Activated CD4-positive, alpha-beta memory T cell treated with anti-CD3 and anti-CD28 coated beads for 36 hours (primary cell): ENCODE measurements at places on chromosomes 16 and 17. TPM values are rescaled to one million over a fixed set of nuclear protein-coding genes. Genes with fewer than 3 reads are reported as not detected.

- no peak overlapping the region for H3K27ac ChIP-seq
- no peaks in the 10 kb centered on the region for H3K36me3 ChIP-seq
- no peaks in the 10 kb centered on the region for H3K27me3 ChIP-seq
- no peaks in the 10 kb centered on the region for H3K4me1 ChIP-seq
- H3K4me3 ChIP-seq: no peak overlapping the region
Measured at GRCh38 chr16:68486502-68487202, 38.3 kb upstream of the SMPD3 start.

GRCh38 chr16:89324056-89325010, 106.8 kb downstream of the ZNF778 start:
- DNase-seq: peak; percentile 90
- H3K27ac ChIP-seq: peak overlapping the region; percentile 84
- no peaks in the 10 kb centered on the region for H3K27me3 ChIP-seq

Gene VAT1L
- total RNA-seq: not detected

- peaks cover 32% of the 10 kb centered on the region for H3K27me3 ChIP-seq
- no peaks in the 10 kb centered on the region for H3K36me3 ChIP-seq
- no peak overlapping the region for H3K27ac ChIP-seq
- peak; percentile 70 for DNase-seq
Measured at GRCh38 chr17:8056232-8056975, 17.5 kb downstream of the ALOX15B start.

DNA sequence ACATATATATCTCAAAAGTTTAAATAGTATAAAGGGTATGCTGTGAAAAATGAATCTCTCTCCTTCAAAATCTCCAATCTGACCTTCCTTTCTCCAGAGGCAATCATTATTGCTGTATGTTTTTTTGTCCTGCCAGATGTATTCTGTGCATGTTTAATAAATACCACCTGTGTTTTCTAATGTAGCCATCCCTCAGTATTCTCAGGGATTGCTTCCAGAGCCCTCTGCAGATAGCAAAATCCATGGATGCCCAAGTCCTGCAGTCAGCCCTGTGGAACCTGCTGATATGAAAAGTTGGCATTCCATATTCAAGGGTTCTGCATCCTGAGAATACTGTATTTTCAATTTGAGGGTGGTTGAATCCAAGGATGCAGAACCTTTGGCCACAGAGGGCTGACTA, 42.9 kb downstream of the BPTF start:
- peaks cover 14% of the 10 kb centered on the region for H3K36me3 ChIP-seq
- peaks cover 26% of the 10 kb centered on the region for H3K4me1 ChIP-seq
- H3K27me3 ChIP-seq: no peaks in the 10 kb centered on the region

Gene STRADA
- total RNA-seq: 69.7 TPM

DNA sequence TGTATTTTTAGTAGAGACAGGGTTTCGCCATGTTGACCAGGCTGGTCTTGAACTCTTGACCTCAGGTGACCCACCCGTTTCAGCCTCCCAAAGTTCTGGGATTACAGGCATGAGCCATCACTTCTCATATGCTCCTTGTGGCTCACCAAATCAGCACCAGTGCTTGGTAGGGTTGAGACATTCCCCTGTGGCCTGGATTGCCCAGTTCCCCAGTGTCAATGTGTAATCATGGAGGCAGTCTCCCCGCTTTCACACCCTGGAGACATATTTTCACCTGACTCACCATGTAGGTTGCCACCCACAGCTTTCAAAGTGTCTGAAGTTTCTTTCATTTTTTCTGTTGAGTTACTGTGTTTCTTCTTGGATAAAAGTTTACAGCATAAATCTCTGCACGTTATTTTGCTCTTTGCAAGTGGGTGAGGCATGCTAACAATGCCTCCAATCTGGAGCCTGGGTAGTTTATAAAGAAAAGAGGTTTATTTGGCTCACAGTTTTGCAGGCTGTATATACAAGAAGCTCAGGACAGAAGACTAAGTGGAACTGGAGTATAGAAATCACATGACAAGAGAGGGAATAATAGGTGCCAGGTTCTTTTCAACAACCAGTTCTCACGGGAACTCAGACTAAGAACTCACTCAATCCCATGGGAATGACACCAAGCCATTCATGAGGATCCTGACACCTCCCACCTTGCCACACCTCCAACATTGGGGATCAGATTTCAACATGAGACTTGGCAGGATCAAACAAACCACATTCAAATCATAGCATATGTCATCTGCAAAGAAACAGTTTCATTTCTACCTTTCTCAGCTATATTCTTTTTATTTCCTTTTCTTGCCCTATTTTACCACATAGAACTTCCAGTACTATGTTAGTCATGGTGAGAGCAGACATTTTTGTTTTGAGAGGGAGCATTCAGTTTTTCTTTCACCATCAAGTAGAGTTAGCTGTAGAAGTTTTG, 113.2 kb downstream of the PHKB start:
- H3K27me3 ChIP-seq: no peaks in the 10 kb centered on the region
- peaks cover 21% of the 10 kb centered on the region for H3K36me3 ChIP-seq
- H3K27ac ChIP-seq: peak overlapping the region; percentile 80
- H3K4me3 ChIP-seq: peak overlapping the region; percentile 26
- DNase-seq: peak; percentile 67
- peaks cover 64% of the 10 kb centered on the region for H3K4me1 ChIP-seq

GRCh38 chr17:82935966-82936767, 96.3 kb upstream of the ZNF750 start:
- H3K4me1 ChIP-seq: no peaks in the 10 kb centered on the region
- H3K27me3 ChIP-seq: no peaks in the 10 kb centered on the region
- DNase-seq: no peak
- peaks cover 34% of the 10 kb centered on the region for H3K36me3 ChIP-seq

DNA sequence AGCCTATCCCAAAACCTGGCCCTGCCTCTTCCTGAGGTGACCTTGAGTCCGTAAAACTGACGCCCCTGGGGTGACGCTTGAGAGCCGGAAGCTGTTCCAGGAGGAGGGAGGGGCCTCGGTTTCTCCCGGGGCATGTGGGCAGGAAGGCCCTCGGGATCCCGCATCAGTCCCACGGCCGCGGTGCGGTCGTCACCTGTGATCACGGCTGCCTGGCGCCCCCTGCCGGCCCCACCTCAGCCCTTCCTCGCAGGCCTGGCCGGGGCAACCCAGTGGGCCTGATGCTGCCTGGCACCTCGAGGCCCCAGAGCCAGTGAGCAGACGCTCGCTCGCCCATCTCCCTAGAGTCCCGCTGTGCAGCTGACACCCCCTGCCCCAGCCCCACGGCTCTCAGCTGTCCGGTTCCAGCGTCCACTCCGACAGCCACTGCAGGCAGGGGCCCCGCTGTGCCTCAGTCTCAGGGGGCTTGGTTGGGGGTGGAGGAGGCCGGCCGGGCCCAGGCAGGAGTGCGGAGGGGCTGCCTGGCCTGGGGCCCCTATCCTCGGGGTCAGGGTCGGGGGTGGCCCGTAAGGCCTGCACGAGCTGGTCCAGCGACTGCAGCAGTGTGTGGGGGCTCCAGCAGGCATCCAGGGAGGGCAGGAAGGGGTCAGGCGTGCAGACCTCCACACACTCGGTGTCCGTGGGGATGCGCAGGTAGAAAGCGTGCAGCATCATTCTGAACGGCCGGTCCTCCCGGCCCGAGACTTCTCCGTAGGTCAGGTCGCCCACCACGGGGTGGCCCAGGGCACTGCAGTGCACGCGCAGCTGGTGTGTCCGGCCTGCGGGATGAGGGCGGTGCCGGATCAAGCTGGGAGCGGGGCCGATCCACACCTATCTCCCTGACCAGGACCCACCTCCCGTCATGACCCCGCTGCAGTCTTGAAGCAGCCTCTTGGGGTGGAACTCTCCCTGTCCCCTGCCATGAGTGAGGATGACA, 2.3 kb downstream of the RPUSD1 start:
- H3K4me3 ChIP-seq: peak overlapping the region; percentile 51
- peak; percentile 83 for DNase-seq
- H3K27me3 ChIP-seq: no peaks in the 10 kb centered on the region

GRCh38 chr16:85144026-85144915, 32.0 kb upstream of the CIBAR2 start:
- peaks cover 12% of the 10 kb centered on the region for H3K27me3 ChIP-seq
- DNase-seq: no peak
- H3K27ac ChIP-seq: no peak overlapping the region
- no peaks in the 10 kb centered on the region for H3K36me3 ChIP-seq

DNA sequence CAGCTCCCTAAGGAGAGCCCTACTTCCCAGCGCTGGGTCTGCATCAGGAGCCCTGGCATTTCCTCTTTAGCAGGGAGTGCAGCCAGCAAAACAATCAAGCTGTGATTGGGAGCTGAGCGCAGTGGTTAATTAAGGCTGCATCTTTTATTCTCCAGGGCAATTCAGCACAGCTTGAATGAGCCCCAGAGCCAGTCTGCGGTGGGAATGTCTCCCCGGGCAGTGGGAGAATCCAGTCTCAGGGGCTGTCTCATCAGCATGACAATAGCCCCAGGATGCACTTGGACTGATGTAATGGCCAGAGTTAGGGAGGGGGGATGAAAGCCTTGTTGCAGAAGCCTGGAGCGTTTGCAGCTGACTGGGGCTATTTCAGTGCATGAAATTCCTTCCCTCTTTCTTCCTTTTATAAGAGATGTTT, 292.6 kb upstream of the SOX9 start:
- H3K4me3 ChIP-seq: no peak overlapping the region
- H3K4me1 ChIP-seq: no peaks in the 10 kb centered on the region
- H3K27ac ChIP-seq: no peak overlapping the region
- no peak for DNase-seq
- peaks cover 5% of the 10 kb centered on the region for H3K27me3 ChIP-seq

DNA sequence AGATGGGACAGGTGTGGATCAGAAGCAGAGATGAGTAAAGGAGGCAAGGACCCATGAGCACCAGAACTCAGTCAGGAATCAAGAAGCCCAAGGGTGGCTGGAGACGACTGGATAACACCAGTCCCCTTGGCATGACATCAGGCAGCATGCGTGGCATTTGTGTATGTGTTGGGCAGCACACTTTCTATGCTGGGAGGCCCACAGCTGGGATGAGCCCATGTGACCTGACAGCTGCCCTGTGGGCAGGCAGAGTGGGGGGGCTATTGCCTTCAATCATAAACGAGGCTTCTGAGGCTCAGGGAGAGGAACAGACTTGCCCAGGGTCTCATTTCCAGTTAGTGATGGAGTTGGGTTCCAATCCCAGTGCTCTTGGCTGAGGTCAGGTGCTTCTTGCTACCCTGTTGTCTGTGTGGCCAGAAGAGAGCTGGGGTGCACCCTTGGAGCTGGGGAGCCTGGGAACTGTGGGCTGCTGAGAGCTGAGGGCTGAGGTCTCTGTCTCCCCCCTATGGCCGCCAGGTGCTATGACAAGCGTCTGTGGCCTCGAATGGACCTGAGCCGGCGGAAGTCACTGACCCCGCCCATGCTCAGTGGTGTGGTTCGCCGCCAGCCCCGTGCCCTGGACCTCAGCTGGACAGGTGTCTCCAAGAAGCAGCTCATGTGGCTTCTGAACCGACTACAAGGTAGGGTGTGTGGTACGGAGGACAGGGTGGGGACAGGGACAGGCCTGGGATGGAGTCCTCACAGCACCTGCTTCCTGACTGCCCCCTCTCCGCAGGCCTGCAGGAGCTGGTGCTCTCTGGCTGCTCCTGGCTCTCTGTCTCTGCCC, 7.1 kb upstream of the ORAI3 start:
- H3K4me1 ChIP-seq: peaks cover 18% of the 10 kb centered on the region
- H3K4me3 ChIP-seq: peak overlapping the region; percentile 32
- H3K27ac ChIP-seq: peak overlapping the region; percentile 72
- peaks cover 14% of the 10 kb centered on the region for H3K36me3 ChIP-seq

Gene CCL11
- total RNA-seq: not detected

Gene CEMP1
- not detected for total RNA-seq

DNA sequence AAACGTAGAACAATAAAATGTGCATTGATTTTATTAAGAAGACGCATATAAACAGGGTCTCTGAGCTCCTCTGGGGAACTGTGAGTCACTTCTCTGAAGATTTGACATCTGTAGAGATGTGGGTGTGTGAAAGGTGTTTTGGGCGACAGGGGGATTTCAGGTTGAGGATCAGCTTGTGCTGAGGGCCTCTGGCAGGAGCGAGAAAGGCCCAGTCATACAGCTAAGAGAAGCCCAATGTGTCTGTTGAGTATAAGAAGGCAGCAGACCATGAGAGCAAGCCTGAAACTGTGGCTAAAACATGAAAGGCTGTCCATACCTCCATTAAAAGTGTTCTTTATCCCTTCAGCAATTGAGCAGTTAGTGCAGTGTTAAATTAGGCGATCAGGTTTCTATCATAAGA, 406.5 kb upstream of the MON1B start:
- H3K27ac ChIP-seq: no peak overlapping the region
- DNase-seq: no peak
- H3K4me3 ChIP-seq: no peak overlapping the region
- no peaks in the 10 kb centered on the region for H3K36me3 ChIP-seq
- no peaks in the 10 kb centered on the region for H3K27me3 ChIP-seq

Gene CAMTA2
- 101 TPM for total RNA-seq

DNA sequence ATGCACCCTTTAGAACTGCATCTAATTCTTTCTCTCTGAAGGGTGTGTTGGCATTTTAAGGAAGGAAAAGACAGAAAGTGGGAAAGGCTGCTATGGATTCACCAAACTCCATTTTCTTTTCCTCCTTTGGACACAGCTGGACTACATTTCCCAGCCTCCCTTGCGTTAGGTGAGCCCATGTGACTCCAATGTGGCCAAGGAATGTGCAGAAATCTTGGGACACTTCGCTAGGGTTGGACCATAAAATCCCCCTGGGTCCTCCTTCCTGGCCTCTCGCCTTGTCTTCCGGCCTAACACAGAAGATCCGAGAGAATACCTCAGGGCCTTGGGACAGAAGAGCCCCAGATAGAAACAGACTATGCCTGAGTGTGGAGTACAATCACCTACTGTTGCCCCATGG, 56.3 kb downstream of the ABCC12 start:
- H3K4me3 ChIP-seq: no peak overlapping the region
- peaks cover 18% of the 10 kb centered on the region for H3K4me1 ChIP-seq
- no peak for DNase-seq
- H3K27ac ChIP-seq: no peak overlapping the region
- H3K27me3 ChIP-seq: peaks cover 32% of the 10 kb centered on the region
- no peaks in the 10 kb centered on the region for H3K36me3 ChIP-seq

DNA sequence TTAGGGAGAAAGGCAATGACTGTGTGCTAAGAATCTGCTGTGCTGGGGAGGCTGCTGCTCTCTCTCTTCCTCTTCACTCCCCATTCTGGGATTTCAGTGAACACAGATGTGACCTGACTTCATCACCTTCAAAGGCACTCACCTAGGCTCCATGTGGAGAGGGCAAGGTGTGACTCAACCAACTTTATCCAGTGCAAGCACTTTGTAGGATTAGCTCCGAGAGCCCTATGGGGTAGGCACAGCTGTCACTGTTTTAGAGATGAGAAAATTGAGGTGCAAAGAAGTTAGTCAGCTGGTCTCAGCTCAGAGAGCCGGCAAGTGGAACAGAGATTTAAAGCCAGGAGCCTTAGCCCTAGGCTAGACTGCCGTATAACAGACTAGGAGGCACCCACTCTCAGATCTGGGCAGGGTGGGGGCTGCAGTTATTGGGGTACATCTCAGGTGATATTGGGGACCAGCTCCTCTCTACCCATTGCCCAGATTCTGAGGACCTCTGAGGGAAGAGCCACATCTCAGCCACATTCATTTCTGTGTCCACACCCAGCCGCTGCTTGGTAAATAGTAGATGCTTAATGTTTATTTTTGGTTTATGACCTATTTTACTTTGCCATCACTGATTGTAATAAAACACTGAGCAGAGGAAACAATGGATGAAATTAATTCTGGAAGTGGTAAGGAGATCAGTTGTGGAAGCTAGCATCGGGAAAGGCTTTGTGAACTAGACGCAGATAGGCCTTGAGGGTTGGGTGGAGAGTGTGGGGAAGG, 138.8 kb downstream of the CCDC182 start:
- H3K27me3 ChIP-seq: no peaks in the 10 kb centered on the region
- no peak for DNase-seq
- peak overlapping the region; percentile 95 for H3K27ac ChIP-seq
- H3K4me1 ChIP-seq: peaks cover 70% of the 10 kb centered on the region
- H3K4me3 ChIP-seq: no peak overlapping the region
